ENCODE measurements at places on chromosomes 5 and 9.

GRCh38 chr9:136411378-136411777 lies 920 bp downstream of the PMPCA start:
- no peak for DNase-seq

DNA sequence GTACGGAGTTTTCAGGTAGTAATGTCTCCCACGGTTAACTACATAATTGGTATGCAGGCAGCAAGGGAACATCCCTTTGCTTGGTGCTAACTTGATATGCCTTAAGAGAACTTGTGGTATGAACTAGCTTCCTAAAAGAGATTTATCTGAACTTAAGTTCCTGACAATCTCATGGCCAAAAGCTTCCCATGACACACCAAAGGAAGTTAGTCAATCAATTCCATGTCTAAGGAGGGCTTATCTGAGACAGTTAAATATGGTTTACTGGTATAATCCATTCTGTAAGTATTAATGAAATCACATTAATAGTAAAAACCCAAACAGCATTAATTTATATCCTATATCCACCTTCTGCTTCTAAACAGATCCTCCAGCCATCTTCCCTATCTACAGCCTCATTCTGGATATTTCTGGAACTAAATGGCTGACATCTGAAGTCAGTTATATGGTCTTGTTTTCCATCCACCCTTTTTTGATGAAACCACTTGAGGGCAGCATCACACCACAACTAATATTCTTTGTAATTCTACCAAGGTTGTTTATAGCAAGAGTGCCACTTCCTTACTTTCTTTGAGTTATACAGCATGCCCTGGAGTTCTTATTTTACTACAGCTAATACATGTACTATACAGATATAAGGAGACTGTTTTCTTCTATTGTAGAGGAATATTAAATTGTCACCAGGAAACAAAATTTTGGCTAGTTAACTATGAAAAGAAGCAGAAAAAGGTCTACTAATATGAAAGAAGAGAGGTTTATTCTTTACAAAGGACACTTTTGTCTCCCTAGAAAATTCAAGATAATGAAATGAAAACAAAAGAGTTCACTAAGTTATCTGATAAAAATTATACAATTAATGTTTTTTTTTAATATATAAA lies 34.7 kb downstream of the SHOC1 start:
- DNase-seq: peak; percentile 27

- DNase-seq: no peak
Observed at GRCh38 chr5:95969651-95970358, 8.2 kb upstream of the ELL2 start.

GRCh38 chr9:99855467-99856176 lies 33.9 kb downstream of the NR4A3 start:
- DNase-seq: no peak

- no peak for DNase-seq
Observed at GRCh38 chr5:146366904-146367303, 28.3 kb downstream of the POU4F3 start.

DNA sequence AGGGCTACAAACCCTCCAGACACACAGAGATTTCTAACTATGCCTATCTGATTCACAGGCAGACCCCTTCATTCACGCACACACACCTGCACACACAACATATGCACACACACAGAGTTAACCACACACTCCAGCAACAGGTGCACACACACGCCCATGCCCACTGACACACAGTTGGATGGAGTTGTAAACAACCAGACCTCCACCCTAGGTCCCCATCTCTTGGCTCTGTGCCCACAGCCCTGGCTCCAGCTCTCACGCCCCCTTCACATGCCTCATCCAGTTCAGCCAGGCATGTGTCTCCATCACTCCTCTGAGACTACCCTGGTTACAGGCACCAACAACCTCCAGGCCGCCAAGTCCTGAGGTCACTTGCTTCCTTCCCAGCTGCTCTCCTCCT lies 61.1 kb downstream of the PSD2 start:
- no peak for DNase-seq

GRCh38 chr5:178334861-178335260 lies 102.3 kb upstream of the PHYKPL start:
- DNase-seq: no peak

GRCh38 chr5:64939772-64940510 lies 171.2 kb downstream of the CWC27 start:
- no peak for DNase-seq

DNA sequence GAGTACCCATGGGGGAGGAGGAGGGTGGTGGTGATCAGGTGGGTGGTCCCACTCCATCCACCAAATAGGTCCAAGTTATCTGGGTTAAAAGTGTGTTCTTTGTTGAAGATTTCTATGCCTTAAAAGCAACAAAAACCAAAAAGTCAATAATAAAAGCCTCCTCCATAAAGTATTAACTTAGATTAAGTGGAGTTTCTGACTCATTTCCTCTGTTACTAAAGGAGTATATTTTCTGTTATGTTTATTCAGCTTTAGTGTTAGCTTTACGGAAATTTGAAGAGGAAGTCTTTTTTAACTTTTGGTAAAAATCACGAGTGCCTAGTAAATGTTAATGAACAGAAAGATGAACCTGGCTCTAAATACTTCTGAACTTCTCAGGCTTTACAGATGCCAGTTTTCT lies 17.8 kb downstream of the FBXO38 start:
- DNase-seq: no peak

- no peak for DNase-seq
Observed at GRCh38 chr9:70262948-70263347, 4.2 kb downstream of the SMC5 start.

GRCh38 chr9:131747352-131747751 lies 7.5 kb upstream of the RAPGEF1 start:
- DNase-seq: no peak

- no peak for DNase-seq
Observed at GRCh38 chr5:60541980-60542379, 158.0 kb downstream of the DEPDC1B start.

- DNase-seq: no peak
Observed at GRCh38 chr5:90113108-90113507, 296.4 kb downstream of the CETN3 start.

GRCh38 chr5:33153831-33154230 lies 286.9 kb upstream of the TARS1 start:
- no peak for DNase-seq

GRCh38 chr9:28471261-28471660 lies 898.0 kb upstream of the C9orf72 start:
- no peak for DNase-seq

DNA sequence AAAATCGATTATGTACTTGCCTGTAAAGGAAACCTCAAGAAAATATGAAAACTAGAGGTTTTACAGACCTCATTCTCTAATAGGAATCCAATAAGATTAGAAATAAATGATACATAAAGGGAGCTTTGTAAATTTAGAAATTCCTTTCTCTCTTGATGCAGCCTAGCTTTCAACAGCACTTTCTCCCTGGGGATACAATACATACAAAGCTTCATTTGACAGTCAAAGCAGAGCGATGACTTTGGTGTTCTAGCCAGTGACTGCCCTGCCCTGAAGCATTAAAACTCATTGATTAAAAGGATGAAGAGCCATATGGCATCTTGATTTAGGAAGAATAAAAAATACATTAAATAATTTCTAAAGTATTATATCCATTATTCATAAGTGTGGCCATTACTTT lies 46.3 kb upstream of the GLIS3 start:
- DNase-seq: no peak

GRCh38 chr9:114059047-114059803 lies 18.9 kb downstream of the AMBP start:
- DNase-seq: no peak

- DNase-seq: no peak
Observed at GRCh38 chr5:116544531-116545241, 29.9 kb downstream of the SEMA6A start.
